Stimulated activated memory B cell treated with anti-CD40 and anti-IgM and Interleukin-4, amounts not matched to agents 10 μg/mL and 1 μg/mL and 100 μg/mL, for 72 hours (primary cell): ENCODE measurements at places on chromosomes 6 and 20.
A peak's percentile ranks its signal among the peaks of the same experiment; 100 is the strongest.

DNA sequence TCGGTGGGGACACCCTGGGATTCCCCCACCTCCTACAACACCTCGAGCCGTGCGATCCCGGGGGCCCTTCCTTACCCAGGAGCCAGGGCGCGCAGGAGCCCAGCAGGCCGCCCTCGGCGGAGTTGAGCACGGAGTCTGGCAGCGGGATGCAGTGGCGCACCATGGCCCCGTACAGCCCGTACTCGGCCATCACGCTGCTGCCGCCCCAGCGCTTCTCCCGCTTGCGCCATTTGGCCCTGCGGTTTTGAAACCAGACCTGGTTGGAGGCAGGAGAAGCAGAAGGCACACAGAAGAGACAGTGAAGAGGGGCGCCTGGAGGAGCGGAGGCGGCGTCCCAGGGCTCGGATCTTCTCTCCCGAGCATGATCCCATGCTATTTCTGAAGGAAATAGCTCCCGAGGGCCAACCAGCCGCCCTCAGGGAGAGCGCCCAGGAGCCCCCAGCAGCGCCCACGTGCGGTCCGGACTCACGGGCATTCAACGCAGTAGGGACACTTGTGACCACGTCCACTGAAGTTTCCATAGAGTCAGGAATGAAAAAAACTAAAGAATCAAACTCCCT, 4.3 kb downstream of the VSX1 start:
- no peak for ATAC-seq

GRCh38 chr6:161029195-161029809, 37.7 kb downstream of the MAP3K4 start:
- peak; percentile 67 for ATAC-seq

DNA sequence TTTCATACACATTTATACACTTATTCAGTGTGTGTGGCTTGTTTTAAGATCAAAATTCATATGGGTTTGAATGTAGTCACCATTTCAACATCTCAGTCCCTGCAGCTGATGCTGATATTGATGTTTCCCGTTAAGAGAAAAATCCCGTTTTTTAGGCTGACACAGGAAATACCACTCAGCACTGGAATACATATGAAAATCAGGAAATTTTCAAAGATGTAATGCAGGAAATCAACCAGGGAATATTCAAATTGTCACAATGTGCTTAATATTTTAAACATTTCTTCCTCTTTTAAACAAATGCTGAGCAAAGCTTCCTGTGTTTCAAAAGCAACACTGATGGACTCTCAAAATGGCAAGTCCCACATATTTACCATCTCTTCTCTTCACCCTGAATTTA, 94.5 kb upstream of the MARCKS start:
- ATAC-seq, result no peak

GRCh38 chr20:37853823-37854375, 49.0 kb upstream of the VSTM2L start:
- peak; percentile 58 for ATAC-seq

GRCh38 chr6:104936766-104937535, 20.0 kb upstream of the LIN28B start:
- no peak for ATAC-seq

GRCh38 chr6:81752084-81752920, at the start of gene TENT5A:
Gene TENT5A, minus strand, starts transcription at chr6:81752681. Its CDS starts 540 bp downstream, at chr6:81752141.
- ATAC-seq, result peak; percentile 85

- ATAC-seq, result no peak
Measured at GRCh38 chr6:166605752-166606151, 19.3 kb upstream of the RAMACL start.

- no peak for ATAC-seq
Measured at GRCh38 chr20:53498341-53498740, 95.3 kb downstream of the ZNF217 start.

- peak; percentile 64 for ATAC-seq
Measured at GRCh38 chr20:19758501-19759331, 658 bp downstream of the RIN2 start.
